ENCODE measurements at places on chromosomes 13 and 19. TPM values are rescaled to one million over a fixed set of nuclear protein-coding genes. Genes with fewer than 3 reads are reported as not detected.

Gene TRAPPC6A
- 53.0 TPM for total RNA-seq

Gene FAM216B
- total RNA-seq, result not detected

Gene PSG6
- total RNA-seq, result not detected

Gene ZNF560
- not detected for total RNA-seq

Gene FOXO1
- 97.6 TPM for total RNA-seq

All from naive thymus-derived CD4-positive, alpha-beta T cell (primary cell).